Head of caudate nucleus (tissue), 42 donors: ENCODE measurements at places on chromosomes 2 and 18.
A peak's percentile ranks its signal among the peaks of the same experiment; 100 is the strongest.

DNA sequence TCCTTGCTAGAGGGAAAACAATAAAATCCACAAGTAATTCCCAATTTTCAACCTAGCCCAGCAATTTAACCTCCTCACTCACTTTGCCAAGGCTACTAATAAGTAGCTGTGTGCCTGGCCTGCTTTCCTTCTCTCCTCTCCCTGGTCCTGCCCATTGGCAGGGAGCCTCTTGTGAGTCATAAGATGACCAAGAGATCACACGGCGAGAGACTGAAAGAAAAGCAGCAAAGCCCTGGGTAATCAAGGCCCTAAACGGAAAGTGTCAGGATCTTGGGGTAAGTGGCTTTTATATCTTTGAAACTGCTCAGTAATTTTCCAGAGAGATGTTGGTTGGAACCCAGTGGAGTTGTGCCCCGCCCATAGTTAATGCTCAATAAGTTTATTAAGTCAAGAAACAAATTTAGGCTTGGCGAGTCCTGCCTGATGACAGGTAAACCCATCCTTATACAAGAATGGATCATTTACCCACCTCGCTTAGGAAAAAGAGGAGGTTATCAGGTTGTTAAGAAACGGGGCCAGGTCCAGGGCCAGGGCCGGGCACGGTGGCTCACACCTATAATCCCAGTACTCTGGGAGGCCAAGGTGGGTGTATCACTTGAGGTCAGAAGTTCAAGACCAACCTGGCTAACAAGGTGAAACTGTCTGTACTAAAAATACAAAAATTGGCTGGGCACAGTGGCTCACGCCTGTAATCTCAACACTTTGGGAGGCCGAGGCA is 10.0 kb upstream of the ADAM17 start:
- DNase-seq, result no peak

- DNase-seq, result no peak
Observed at GRCh38 chr2:193348055-193348454, 1153.3 kb upstream of the TMEFF2 start.

GRCh38 chr2:53033411-53033810 is 734.2 kb upstream of the CHAC2 start:
- no peak for DNase-seq

DNA sequence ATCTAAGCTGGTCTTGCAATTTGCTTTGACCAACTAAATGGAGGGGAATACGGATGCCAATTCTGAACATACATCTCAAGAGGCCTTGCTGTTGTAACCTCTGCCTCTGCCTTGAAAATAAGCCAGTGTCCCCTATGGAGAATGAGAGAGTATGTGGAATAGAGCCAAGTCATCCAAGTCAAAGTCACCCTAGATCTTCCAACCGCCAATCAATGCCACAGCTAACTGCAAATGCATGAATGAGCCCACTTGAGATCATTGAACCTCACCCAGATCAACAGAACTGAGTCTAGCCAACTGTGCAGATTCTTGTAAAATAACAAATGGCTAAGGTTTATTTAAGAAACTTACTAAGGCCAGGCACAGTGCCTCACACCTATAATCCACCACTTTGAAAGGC is 139.8 kb upstream of the TANK start:
- no peak for DNase-seq

GRCh38 chr2:209685963-209686362 is 85.7 kb upstream of the UNC80 start:
- DNase-seq, result no peak

DNA sequence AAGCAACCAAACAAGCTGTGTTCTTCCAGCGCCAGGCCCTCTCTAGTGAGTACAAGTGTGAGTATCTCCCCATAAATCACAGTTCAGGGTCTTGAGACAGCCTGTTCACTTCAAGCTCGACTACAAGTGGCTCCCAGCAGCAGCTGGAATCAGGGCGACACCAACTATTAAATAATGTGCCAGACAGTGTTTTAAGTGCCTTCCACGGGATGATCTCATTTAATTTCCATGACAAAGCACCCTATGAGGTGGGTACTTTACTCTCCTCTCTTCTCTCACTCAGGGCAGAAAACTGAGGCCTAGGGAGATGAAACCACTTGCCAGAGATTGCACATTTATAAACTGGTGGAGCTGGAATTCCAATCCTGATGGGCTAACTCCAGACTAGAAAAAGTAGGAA is 2.6 kb upstream of the FAM136A start:
- no peak for DNase-seq

- DNase-seq, result peak; percentile 78
Observed at GRCh38 chr18:36688020-36688965, 140.5 kb downstream of the TPGS2 start.

GRCh38 chr18:44733069-44733753 is 52.5 kb downstream of the SETBP1 start:
- peak; percentile 51 for DNase-seq

DNA sequence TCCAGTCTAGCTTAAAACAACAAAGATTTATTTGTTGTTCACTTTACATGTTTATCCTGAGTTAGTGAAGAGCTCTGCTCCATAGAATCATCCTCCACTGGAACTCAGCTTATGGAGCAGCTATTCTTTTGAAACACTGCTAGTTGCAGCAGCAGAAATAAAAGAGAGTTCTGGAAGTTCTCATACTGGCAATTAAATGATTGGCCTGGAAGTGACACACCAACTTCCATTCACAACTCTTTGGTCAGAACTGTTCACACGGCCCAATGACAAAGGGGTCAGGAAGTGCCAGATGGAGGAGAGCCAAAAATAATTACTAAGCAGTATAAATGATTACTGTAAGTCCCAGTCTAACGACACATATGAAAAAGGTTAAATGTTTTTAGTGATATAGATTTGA is 39.1 kb downstream of the FBXO11 start:
- no peak for DNase-seq

- no peak for DNase-seq
Observed at GRCh38 chr18:50494569-50494968, 65.3 kb upstream of the MAPK4 start.

GRCh38 chr2:234136461-234136860 is 86.0 kb downstream of the SPP2 start:
- DNase-seq, result no peak

- no peak for DNase-seq
Observed at GRCh38 chr18:10689236-10690034, 163.6 kb downstream of the NAPG start.

- no peak for DNase-seq
Observed at GRCh38 chr2:235698491-235698890, 204.6 kb downstream of the AGAP1 start.

DNA sequence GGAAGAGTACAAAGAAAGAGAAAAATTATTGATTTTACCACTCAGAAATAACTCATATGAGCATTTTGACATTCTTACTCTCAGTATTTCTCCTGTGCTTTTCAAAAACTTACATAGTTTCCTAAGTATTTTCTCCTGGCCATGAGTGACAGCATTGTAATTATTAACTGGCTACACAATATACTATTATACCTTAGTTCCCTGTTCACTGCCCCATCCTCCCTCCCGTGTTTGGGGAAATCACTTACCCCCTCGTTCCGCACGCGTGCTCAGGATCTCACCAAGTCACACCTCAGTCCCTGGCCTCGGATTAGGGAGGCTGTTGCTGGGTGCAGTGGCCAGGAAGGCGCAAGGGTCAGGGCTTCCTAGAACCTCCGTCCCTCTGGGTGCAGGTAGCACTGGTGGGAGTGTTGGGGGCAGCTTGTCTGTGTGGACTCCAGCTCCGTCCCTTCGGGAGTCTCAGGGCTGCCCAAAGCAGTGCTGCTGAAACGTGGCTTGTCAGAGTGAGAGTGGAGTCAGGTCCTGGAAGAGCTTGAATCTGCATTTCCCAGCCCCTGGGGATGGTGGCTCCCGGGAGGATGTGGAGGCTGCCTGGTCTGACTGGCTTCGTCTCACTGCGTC is 23.2 kb downstream of the ATG4B start:
- no peak for DNase-seq

- DNase-seq, result no peak
Observed at GRCh38 chr2:7073901-7074300, 156.7 kb downstream of the RNF144A start.

- no peak for DNase-seq
Observed at GRCh38 chr2:204049635-204050034, 113.1 kb downstream of the ICOS start.

- no peak for DNase-seq
Observed at GRCh38 chr18:68177807-68178702, 536.9 kb downstream of the TMX3 start.

DNA sequence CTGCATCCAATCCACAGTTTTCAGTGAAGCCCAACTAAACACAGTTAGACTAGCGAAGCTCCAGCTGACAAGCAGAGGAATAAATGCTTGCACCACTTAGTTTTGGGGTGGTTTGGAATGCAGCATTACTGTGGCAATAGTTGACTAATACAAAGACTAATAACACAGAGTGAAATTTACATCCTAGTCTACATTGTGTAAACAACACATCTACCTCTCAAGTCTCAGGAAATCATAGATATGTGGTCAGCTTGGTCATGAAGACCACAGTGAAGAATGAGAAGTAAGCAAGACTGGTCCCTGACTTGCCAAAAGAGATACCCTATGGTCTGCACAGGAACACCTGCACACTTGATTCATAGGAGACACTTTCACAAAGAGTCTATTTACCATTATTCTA is 155.1 kb upstream of the TANK start:
- DNase-seq, result no peak

- DNase-seq, result no peak
Observed at GRCh38 chr2:38653715-38654527, 12.0 kb upstream of the GALM start.

GRCh38 chr2:113703386-113704299 is 52.8 kb downstream of the SLC35F5 start:
- no peak for DNase-seq

DNA sequence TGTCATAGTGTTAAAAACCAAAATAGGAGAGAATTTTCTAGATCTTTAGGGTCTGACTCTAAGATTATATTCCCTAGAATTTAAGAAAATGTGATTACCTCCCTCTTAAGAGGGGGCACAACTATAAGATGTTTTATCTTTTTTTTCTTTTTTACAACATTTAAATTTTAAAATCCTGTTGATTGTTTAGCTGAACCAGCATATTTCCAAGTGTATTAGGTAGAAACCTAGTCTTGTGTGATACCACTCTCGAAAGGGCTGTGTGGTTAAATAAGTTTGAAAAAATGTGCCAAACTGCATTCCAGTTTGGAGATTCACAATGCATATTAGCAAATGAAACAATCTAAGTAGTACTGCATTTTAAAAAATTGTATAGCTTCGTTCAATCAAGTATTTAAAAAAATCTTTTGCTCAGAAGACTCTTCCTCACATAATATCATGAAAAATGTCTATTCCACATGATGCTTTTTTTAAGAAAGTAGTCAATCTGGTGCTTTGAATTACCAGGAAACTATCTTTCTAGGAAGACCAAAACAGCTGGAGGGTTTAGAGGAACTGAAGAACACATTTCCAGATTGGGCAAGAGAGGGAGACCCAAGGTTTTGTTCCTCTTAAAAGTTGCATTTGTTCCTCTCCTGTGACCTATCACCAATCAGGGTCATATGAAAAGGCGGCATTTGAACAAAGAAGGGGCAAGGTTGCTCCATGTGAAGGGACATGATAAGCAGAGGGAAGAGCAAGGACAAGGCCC is 98.8 kb downstream of the DPP4 start:
- DNase-seq, result no peak

DNA sequence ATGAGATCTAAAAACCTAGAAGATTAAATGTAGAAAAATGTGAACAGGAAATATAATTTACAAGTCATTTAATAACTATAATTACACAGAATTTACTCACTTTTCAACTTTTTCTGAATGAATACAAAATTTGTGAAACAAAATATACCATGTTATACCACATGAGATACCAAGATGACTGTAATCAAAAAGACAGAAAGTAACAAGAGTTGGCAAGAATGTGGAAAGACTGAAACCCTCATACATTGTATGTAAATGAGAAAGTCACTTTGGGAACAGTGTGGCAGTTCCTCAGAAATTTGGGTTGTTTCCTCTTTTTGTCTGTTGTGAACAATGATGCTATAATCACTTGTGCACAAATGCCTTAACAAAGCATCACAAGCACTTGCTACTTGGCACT is 145.4 kb upstream of the ZNF804A start:
- no peak for DNase-seq

DNA sequence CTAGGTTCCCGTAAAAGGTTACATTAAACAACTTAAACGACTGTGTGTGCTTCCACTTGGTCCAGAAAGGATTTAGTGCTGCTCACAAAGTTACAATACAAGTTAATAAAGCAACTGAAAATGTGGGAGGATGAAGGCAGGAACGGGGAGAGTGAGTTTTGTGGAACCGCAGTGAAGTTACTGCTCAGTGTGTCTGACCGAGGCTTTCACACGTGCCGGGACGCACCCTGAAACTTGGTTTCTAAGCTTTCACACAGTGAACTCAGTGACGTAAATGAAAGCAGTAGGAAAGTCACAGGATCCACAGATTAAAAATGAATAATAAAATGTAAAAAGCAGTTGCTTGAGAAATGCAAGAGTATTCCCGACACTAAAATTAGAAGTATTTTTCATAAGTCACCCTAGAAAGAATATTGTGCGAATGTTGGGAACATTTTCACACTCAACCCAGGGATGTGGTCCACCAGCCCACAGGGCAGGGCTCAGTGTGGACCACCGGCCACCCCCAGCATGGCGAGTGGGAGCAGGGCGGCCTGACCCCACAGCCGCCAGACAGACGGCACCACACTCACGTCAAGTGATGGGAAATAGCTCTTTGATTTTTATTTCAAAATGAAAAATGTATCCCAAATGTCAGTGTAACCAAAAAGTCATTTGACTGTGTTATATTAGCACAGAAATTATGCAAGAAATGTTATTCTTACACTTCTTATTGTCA is 32.6 kb upstream of the CHMP1B start:
- DNase-seq, result no peak

GRCh38 chr2:136769871-136770270 is 4.5 kb downstream of the THSD7B start:
- DNase-seq, result no peak

DNA sequence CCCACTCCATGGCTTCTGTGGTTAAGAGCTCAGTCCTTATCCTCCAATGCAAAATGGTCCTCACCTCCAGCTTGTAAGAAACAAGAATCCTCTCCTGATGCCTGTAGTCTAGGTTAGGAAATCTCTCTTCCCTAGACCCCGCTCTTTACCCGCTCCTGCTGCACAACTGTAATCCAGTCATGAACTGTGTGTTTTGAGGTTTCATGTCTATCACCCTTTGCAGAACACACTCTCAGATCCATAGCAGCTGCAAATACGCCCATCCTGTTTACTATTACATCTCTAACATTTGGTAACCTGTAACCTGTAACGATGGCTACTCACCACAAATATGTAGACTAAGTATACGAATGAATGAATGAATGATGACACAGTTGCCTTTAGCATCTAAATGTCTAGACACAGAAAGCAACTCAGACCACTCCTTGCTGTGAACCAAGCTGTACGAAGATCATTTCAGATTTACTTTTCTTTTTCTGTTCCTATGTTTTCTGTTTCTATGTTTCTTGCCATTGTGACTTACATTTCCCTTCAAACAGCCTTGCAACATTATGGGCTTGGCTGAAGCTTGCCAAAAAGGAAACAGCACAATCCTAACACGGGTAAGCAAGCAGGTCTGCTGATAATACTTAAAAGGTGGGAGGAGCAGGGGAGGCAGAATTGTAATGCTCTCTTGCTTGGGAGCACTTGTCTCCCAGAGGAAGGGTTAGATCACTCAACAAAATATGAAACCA is 53.7 kb downstream of the EPHA4 start:
- no peak for DNase-seq
